Tibial nerve (tissue), 4 donors: ENCODE measurements at places on chromosomes 16 and 17. TPM values are rescaled to one million over a fixed set of nuclear protein-coding genes. Genes with fewer than 3 reads are reported as not detected.

- no peak for DNase-seq
These were observed 4.4 kb downstream of the MAP3K3 start for GRCh38 chr17:63626551-63627180.

Gene PABPN1L
- total RNA-seq = not detected

DNA sequence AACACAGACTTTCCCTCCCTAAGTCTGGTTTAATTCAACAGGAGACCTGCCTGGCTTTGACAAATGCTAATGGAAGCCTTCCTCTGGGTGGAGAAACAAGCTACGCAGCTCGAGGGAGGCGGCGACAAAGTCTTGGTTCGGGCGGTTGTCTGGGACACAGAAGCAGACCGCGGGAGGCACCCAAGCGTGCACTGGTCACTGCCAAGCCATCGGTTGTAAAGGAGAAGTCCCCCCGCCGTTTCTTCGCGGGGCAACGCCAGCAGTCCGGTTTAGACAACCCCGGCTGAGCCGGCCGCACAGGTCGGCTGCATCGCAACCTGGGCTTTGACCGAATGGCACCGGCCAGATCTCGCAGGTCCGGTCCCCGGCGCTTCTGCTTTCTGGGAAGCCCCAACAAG, 586 bp downstream of the GLYR1 start:
- DNase-seq = peak; percentile 18

GRCh38 chr17:30309591-30309990, 17.8 kb upstream of the BLMH start:
- DNase-seq = no peak

GRCh38 chr16:74051-74746, 1.8 kb upstream of the RHBDF1 start:
- no peak for DNase-seq

GRCh38 chr16:66020642-66021041, 345.8 kb upstream of the CDH5 start:
- DNase-seq = no peak

GRCh38 chr17:45313421-45313771, 3.4 kb downstream of the MAP3K14 start:
- DNase-seq = no peak

Gene SMARCE1
- 96.1 TPM for total RNA-seq

GRCh38 chr17:3959295-3959899, 4.8 kb downstream of the ATP2A3 start:
- no peak for DNase-seq

DNA sequence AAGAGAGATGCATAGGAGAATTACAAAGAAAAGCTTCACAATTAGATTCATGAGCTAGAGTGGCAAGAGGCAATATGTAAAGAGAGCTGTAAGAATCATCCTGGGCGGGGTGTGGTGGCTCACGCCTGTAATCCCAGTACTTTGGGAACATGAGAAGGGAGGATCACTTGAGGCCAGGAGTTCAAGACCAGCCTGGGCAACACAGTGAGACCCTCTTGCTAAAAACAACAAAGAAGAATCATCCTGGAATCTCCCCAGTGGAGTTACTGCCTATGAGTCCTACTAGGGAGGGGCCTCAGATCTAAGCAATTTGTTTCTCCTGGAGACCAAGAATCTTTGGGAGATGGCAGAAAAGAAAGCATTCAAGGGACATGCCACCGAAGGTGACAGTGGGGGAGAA, 119.1 kb downstream of the HIC1 start:
- DNase-seq = no peak

DNA sequence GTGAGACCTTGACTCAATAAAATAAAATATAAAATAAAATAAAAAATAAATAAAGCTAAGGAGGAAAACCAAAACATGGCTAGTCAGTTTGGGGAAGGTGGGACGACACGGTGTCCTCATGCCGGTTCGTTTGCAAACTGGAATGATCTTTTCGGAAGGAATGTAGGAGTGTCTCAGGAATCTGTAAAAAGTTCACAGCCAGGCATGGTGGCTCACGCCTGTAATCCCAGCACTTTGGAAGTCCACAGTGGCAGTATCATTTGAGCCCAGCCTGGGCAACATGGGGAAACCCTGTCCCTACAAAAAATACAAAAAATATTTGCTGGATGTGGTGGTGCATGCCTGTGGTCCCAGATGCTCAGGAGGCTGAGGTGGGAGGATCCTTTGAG, 14.7 kb upstream of the RPTOR start:
- DNase-seq = no peak

- no peak for DNase-seq
These were observed 16.7 kb upstream of the HLF start for GRCh38 chr17:55248077-55248476.

DNA sequence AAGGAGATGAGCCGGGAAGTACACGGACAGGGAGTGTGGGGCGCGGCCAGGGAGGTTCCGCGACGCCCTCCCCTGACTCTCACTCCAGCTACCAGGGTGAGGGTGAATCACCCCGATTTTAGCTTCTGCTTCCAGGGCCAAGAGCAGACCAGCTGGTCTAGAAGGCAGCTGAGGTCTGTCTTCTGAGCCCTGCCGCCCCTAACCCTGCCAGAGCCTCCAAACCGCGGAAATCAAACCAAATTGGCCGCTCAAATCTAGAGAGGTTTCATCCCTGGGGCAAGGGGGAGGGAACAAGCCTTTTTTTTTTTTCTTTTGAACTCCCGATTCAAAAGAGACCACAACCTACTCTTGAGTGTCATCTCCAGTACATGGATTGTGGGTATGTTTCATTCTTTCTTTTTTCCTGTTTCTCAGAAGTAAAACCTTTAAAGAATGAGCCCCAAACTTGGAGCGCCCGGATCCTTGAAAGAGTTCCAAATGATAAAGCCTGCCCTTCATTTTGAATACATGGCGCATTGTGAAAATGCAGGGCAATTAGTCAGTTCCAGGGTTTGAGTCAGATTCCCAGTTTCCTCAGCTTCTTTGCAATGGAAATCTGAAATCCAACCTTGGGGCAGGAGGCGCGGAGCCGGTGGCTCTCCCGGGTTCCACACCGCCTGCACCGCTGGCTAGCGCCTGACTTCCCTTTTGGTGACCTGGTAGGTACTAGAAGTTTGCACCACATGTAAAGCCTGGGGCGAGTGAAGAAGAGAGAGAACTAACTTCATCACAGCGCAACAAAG, 16.5 kb upstream of the ZFHX3 start:
- no peak for DNase-seq

Gene IL21R
- total RNA-seq = 0.21 TPM

Gene ADAP2
- 34.9 TPM for total RNA-seq

Gene TP53TG3
- not detected for total RNA-seq

Gene PLXDC1
- total RNA-seq = 40.0 TPM

Gene P2RX5
- not detected for total RNA-seq

DNA sequence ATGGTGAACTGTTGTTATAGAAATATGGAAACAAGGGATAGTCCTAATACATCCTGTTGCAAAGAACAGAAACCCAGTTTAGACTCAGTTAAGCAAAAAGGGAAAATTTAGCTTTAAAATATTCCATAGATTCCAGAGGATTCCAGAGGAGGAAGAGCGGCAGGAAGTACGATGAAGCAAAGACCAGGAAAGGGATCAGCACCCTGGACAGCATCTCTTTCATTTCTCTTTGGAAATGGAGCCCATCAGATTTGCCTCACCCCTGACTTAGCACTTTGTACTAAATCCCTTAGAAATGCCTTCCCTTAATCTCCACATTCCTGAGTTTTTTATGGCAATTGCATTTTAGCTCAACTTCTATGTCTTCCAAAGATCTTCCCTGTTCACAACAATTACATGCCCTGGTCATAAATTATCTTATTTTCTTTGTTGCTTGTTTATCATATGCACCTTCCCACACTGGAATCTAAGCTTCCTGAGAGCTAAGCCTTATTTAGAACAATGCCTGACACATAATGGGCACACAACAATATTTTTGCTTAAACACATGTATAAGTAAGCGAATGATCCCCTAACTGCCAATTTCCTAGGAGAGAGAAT, 150.0 kb upstream of the RBFOX1 start:
- DNase-seq = no peak

Gene WNT9B
- total RNA-seq = not detected

GRCh38 chr17:63276821-63277220, 169.3 kb downstream of the CYB561 start:
- no peak for DNase-seq

Gene AURKB
- total RNA-seq = 45.8 TPM

DNA sequence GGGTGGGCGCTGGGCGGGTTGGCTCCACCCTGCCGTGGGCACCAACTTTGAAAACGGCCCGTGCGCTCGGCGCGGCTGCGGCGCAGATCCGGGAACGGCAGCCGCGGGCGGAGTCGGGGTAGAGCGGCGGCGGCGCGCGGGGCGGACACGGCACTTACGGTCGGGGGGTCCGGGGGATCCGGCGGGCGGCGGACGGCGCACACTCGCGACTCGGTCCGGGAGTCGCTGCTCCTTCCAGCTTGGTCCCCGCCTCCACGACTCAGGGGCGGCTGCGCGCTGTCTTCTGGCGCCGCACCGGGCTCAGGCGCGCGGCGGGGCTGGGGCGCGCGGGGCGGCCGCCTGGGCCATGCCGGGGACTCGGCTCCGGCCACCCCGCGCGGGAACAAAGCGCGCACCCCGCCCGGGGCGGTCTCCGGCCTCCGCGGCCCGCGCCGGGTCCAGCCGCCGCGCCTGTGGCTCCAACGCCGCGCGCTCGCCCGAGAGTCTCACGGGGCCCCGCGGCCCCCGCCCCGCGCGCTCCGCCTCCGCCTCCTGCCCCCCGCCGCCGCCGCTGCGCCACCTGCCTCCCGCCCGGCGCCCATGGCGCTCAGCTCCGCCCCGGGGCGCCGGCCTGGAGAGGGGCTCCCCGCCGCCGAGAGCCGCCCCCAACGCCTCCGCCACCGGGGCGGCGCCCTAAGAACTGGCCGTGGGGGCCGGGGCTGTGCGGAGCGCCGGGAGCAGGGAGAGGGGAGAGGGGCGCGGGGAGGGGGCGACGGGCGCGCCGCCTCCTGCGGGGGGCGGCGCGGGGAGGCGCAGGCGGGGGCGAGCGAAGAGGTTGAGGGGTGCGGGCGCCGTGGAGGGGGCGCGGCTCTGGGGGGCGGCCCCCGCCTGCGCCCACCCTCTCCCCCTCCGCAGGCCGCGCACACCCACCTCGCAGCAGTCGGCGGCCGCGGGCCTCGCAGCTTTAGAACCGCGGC, 35.9 kb downstream of the CBFA2T3 start:
- DNase-seq = no peak

GRCh38 chr17:65018610-65019316, 37.8 kb downstream of the GNA13 start:
- DNase-seq = no peak

Gene PTX4
- not detected for total RNA-seq

- no peak for DNase-seq
These were observed 24.2 kb upstream of the ABCA9 start for GRCh38 chr17:69084911-69085310.

GRCh38 chr17:41618341-41619035, 5.9 kb downstream of the KRT17 start:
- DNase-seq = no peak

GRCh38 chr17:44981221-44981968, 13.3 kb upstream of the C1QL1 start:
- no peak for DNase-seq

GRCh38 chr16:29664091-29664921, 1.3 kb downstream of the SPN start:
- DNase-seq = no peak

DNA sequence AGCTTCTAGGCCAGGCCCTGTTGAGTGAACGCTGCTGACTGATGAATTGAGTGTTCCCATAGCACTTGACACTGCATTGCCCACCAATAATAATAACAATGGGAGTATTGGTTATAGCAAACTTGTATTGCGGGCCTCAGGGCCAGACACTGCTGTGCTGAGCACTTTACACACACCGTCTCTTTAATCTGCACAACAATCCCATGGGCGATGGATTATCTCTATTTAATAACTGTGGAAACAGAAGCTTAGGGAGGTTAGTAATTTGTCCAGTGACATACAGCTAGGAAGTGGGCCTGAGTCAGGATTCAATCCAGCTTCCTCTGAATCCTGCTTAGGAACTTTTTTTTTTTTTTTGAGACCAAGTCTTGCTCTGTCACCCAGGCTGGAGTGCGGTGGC, 11.2 kb downstream of the ARHGAP23 start:
- no peak for DNase-seq

DNA sequence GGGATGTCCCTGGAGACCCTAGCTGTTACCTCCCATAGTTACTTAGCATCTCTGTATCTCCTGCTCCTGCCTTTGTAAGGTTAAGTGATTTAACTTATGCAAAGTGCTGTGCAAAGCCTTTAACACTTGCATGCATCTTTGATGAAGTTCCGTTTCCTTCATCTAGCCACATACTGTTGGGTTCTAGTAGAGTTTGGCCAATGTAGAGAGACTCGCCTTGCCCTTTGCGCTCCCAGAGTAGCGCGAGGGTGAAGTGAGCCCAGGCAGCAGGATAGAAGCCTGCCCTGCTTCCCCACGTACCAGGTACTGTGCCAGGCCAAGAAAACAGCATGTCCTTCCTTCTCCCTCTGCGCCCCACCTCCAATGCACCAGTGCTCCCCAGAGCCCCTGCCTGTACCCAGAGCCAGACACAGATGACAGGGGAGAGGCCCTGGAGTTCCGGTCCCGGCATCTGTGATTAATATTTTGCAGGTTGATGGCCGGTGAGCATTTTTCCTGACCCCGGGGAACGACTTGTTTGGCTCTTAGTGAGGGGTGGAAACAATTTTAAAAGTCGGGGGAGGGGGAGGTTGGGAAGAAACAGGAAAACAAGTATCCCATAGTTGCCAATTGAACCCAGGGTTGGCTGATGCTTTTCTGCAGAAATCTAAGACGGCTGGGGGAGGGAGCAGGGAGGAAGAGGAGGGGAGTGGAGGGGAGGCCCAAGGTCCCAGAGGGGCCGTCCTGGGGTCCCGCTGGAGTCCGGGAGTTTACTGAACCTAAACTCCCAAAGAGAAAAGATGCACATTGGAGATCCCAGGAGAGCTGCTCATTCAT, 13.1 kb upstream of the CDC42EP4 start:
- DNase-seq = no peak

Gene TBC1D28
- total RNA-seq = not detected
